ENCODE measurements at places on chromosomes 5 and 9. TPM values are rescaled to one million over a fixed set of nuclear protein-coding genes. Genes with fewer than 3 reads are reported as not detected.

The FCN2 gene
- total RNA-seq, result not detected

The IL3 gene
- not detected for total RNA-seq

The SPINK6 gene
- total RNA-seq, result not detected

The CHMP5 gene
- 54.6 TPM for total RNA-seq

DNA sequence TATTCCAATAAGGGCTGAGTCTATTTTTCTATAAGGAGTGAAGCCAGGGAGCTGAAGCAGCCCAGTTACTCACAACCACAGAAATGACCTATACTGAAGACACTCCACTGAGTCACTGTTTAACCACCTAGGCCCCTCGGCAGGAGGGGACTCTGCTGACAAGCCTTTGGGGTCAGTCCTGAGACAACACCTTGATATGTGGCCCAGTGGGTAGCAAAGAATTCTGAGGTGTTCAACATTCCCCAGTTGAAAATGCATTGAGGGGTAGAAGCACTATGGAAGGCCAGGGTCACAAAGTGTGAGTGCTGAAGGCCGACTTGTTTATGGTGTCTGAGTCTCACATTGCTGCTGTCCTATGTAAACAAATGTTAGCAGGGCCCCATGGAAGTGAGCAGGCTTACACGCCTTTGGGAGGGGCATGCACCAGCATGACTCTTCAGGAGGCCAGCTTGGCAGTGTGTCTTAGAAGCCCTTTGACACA is 112.6 kb upstream of the NFIL3 start:
- DNase-seq, result no peak

DNA sequence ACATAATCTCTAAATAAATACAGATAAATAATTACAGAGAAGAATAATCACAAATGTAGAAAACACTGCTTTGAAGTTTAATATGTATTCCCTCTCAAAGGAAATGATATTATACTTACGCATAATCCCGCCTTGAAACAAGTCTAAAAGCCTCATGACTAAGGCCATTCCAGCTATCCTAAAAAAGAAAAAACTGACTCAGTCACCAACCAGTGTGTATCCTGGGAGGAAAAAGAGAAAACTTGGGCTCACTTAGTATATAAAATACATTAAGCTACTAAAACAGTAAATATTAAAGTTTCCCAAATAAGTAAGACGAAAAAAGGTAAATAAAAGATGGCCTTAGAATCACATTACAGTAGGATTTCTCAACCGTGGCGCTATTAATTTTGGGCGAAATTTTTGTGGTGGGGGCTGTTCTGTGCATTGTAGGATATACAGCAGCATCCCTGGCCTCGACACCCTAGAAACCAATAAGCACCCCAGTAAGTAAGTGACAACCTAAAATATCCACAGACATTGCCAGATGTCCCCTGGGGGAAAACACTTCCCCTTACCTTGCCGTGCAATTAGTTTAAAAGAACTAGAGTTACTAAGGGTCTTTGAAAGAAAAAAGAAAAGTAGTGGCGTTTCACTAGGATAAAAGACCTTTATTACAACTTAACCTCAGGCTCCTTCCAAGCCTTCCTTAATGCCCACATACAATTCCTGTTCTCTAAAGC is 1.1 kb downstream of the HSPA9 start:
- no peak for DNase-seq

DNA sequence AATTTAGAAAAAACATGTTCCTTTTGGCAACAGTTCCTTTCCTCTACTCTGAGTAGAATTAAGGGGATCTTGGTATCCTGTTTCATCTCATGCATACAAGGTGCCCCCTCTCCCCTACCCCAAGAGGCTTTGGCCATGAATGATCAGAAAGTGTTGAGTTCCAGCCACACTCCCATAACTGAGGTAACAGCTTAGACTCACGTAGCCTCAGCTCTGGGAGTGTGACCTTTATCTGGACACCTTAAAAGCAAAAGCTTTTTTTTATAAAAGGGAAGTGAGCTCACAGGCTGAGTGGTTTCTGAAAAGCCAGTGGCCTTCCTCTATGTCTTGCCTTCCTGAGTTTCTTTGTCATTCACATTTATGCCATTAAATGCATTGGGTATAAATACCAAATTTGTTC is 900 bp upstream of the HAVCR2 start:
- no peak for DNase-seq

- no peak for DNase-seq
These were observed 81.2 kb downstream of the GLDC start for GRCh38 chr9:6564360-6564759.

- no peak for DNase-seq
These were observed 25.0 kb upstream of the F2R start for GRCh38 chr5:76690704-76691466.

DNA sequence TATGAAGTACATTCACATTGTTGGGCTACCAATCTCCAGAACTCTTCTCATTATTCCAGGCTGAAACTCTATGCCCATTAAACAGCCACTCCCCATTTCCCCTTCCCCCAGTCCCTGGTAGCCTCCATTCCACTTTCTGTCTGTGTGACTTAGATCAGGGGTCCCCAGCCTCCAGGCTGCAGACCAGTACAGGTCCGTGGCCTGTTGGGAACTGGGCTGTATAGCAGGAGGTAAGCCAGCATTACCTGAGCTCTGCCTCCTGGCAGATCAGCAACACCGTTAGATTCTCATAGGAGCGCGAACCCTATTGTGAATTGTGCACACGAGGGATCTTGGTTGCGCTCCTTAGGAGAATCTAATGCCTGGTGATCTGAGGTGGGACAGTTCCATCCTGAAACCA is 23.1 kb downstream of the ZNF618 start:
- DNase-seq, result no peak

DNA sequence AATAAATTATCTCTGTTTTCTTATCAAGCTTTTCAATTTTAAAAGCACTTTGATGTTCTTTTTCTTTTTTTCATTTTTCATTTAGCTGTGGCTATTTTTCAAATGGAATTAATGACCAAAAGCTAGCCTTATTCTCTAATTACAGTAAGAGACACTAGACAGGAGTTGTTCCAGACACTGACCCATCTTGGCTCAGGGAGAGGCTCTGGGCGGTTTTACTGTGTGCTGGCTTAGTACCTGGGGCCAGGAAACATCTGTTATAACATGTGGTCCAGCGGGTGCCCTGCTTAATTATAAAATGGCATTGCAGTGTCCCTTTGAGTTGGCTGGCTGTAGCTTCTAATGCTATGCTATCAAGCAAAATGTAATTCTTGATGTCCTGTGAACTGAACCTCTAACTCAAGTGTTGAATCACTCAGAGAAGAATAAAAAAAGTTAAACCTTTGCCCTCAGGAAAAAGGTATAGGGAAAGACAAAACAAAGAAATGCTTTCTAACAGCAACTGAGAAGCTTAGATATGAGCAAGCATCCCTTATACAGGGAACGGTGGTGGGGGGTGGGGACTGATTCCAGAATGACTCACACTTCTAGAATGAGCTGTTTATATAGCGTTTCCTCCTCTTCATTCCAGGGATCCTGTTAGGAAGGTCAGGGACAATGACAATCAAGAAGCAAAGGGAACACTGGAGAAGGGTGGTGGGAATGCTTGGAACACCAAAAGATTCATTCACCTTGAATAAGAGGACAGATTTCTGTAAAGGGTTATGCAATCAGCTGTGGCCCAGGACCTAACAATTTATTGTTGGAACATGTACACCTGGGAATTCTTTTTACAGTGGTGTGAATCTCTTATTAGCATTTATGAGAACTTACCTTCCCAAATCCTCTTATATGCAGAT is 58.7 kb upstream of the NFIB start:
- DNase-seq, result no peak

DNA sequence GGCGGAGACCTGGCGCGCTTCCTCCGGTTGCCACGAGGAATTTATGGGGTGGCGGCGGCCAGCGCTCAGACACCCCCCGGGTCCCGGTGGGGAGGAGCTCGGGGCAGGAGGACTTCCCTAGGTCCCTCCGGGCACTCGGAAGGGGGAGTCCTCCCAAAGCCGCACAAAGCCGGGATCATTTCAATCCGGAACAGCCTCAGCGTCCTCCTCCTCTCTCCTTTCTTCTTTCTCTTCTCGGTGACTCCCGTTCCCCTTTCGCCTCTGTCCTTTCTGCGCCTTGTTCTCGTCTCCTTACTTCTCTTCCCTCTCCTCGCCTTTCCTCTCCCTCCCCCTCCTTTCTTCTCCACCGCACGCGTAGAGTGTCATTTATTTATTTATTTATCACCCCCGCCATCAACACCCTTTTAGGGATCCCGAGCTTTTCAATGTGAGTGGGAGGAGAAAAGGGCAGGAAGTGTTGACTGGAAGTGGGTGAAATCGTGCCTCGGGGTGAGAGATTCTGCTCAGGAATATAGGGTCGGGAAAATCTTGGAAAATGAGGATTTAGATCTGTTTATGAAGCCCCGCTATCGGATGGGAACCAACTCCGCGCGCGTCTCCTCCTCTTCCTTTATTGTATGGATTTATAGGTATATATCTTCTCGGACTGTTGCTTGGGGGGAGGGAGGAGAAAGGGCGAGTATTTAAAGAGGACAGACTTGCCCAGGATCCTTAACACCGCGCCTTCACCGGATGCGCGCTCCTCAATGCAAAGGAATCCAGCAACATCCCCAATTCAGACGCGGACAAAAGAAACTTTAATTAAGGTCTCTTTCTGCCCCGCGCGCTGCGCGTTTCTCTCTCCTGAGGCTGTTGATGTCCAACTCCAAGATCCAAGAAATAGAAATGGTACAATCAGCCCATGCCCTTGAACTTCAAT is 2.0 kb upstream of the ZNF462 start:
- DNase-seq, result no peak

DNA sequence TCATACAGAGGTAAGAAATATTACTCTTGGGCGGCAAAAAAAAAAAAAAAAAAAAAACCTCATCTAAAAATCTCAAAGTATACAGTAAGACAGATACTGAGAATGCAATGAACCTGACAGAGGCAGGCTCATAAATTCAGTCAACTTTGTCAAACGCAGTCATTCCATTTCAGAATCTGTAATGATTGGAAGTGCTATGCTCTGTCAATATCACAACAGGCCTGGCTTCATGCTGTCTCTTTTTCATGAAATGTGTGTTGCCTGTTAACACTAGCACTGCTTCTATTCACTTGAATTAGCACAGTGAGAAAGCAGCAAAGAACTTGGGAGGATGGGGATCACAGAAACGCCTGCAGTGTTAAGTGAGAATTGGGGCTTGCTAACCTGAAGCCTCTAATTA is 200.3 kb upstream of the EFNA5 start:
- DNase-seq, result no peak

- no peak for DNase-seq
These were observed 203.5 kb downstream of the ERCC6L2 start for GRCh38 chr9:96078897-96079490.

GRCh38 chr9:18689921-18690320 is 216.0 kb downstream of the ADAMTSL1 start:
- DNase-seq, result no peak

GRCh38 chr5:80185095-80185494 is 70.8 kb downstream of the SERINC5 start:
- DNase-seq, result no peak

- no peak for DNase-seq
These were observed 252.7 kb upstream of the IL12B start for GRCh38 chr5:159582756-159583541.

Measured in cerebellum (tissue), 4 donors.